ENCODE measurements at places on chromosomes 16 and 17.

DNA sequence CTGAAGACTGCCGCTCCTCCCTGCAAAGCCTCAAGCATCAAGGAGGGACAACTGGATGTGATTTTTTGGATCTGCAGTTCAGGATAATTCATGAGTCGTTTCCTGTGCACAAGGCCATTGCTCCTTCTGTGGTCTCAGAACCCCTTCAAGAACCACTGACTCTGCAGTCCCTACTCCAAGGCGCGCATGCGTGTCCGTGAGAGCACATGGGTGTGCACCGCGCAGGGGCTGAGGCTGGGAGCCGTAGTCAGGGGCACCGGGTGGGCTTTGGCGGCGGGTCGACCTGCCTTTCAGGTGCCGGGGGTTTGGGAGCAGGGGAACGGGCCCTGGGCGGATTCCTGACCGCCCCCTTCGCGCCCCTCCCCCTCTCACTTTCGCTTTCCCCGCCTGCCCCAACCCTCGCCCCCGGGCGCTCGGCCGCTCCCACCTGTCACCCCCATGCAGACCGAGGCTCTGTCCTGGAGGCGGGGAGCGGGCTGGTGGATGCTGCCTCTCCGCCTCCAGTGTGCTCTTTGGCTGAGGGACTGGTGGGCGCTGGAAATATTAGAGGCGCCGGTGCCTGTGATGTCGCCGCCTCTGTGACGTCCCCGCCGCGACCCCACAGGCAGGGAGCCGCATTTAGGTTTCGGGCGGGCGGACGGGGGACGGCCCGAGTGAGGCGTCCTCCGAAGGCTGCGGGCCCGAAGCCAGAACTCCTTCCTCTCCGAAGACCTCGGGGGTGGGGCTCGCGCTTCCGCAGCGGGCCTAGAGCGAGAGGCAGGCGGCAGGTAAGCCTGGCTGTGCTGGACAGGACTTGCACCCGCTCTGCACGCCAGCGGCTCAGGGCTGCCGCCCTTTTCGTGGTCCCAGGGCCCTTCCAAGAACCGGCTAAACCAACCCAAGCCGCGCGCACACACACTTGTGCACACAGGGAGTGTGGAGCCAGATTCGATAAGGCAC is at the start of gene SPATA32:
SPATA32 (minus strand) TSS at position 518 of the 939 bp plus-strand sequence; CDS start at position 440, 78 bp downstream.
- no peak for DNase-seq

- DNase-seq: no peak
Measured at GRCh38 chr16:8512941-8513624, 77.2 kb downstream of the TMEM114 start.

- DNase-seq: no peak
Measured at GRCh38 chr16:72501739-72502593, 330.0 kb upstream of the PMFBP1 start.

DNA sequence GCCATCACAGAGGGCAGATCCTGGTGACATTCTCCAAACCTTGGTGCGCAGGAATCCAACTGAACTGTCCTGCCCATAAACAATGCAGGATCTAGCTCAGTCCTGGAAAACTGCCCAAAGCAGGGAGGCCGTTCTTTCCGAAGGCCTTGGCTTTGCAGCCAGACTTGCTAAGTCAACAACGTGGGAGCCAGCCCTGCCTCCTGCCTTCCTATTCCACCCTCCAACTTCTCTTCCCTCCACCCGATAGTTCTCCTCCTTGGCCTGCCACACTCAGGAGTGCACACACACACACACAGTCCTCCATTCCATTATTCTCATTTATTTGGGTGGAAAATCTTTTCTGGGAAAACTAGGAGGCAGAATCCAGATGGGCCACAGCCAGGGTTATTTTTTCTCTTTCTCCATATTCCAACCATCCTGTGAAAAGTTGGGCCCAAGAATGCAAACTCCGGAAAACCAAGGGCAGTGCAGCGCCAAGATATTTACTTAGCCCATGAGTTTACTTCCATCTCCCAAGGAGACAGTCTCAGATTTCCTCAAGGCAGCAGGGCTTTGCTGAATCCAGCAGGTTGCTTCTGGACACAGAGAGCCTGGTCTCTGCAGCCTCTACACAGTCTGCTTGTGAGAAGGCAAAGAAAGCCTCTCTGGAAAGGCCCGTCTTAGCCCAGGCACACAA is 15.8 kb downstream of the COPRS start:
- no peak for DNase-seq

DNA sequence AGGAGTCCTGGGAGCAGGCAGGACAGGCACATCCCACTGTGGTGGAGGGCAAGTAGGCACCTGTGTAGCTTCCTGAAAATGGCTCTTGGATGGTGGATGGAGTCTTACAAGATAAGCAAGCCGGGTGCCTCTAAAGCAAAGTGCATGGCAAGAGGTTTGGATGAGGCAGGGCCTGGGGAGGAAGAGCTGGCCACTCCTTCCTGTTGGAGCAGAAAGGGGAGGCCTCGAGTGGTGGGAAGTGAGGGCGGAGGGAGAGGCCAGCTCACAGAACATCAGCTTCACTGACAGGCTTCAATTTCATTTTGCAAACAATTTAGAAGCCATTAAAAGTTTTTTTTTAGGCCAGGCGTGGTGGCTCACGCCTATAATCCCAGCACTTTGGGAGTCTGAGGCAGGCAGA is 31.0 kb downstream of the CD300A start:
- no peak for DNase-seq

- DNase-seq: no peak
Measured at GRCh38 chr17:3890082-3890877, 2.6 kb downstream of the CAMKK1 start.

- DNase-seq: no peak
Measured at GRCh38 chr17:7882068-7882467, 6.5 kb upstream of the CHD3 start.

GRCh38 chr17:7440113-7440833 is 961 bp downstream of the FGF11 start:
- no peak for DNase-seq

GRCh38 chr17:14329900-14330491 is 29.1 kb downstream of the HS3ST3B1 start:
- DNase-seq: no peak

- DNase-seq: no peak
Measured at GRCh38 chr16:7482596-7483290, 150.1 kb downstream of the RBFOX1 start.

DNA sequence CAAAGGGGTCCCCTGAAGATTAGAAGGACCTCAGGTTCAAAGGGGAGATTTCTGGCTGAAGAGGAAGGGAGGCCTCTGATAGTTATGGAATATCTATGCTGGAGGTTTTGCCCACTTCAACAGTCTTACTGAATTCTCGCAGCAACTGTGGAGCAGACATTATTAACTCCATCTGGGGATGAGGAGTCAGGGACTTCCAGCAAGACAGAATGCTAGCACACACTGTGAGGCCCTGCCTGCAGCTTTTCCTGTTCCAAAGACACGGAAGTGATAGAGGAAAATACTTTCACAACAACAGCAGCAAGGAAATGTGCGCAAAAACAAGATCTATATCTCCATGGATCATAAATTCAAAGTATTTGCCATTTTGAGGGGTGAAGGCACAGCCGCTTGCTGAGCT is 72.8 kb downstream of the RPH3AL start:
- DNase-seq: no peak

DNA sequence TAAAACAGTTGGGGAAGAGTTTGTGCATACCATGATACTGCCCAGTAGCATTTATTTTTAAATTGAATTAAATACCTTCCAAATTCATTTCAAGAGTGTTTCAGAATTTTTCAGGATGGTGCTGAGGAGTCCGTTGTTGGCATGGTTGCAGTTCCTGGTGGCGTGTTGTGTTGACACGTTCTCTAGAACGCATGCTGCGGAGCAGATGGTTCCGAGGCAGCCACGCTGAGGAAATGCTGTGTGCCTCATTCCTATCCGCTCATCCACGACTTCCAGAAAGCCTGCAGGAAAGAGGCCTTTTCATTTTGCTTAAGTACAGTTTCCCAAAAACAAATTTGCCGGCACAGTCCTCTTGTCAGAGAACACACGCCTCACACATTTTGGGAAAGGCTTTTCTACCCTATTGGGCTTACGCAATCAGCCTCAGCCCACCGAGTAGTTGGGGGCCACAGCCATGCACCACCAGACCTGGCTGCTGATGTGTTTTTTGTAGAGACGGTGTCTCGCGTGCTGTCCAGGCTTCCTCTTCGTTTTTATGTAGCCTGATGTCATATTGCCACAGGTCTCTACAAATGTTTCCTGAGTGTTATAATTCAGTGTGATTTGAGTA is 32.1 kb upstream of the IL17C start:
- DNase-seq: peak; percentile 32

- DNase-seq: no peak
Measured at GRCh38 chr16:3358871-3359270, 3.2 kb downstream of the OR2C1 start.

DNA sequence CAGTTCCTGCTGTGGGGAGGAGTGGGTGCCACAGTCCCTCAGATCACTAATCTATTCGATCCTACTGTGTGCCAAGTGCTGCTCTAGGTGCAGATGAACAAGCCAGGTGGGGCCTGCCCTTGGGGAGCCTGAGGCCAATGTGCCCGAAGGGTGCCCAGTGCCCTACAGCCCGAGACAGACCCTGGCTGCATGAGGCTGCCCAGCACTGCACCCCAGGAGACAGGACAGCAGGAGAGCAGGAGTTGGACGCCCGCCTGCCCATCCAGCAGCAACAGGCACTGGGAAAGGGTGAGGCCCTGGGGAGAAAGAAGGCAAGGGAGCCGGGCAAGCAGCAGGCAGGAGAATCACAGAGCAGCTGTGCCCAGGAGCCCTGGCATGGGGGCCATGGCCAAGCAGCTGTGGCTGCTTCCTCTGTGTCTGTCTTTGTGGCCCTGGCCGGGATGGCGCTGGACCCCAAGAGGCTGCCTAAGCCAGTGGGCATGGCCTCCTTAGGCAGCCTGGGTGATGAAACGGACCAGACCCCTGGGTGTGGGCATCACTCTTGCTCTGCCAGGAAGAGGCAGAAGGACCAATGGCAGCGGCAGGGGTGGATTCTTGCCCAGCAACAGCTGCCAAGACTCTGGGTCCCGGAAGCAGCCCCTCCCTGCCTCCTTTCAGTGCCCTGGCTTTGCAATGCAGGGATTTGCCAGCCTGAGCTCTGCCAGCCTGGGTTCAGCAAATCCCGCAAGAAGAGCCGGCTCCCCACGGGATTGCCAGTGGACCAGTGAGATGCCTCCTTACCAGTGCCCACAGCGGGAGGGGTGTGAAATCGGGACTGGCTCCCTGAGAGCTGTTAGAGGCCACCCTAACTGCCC is 179.6 kb upstream of the TNRC6C start:
- no peak for DNase-seq

GRCh38 chr17:34571428-34572130 is 7.8 kb upstream of the TMEM132E start:
- DNase-seq: no peak

GRCh38 chr16:50557046-50557445 is 8.8 kb downstream of the NKD1 start:
- DNase-seq: no peak

DNA sequence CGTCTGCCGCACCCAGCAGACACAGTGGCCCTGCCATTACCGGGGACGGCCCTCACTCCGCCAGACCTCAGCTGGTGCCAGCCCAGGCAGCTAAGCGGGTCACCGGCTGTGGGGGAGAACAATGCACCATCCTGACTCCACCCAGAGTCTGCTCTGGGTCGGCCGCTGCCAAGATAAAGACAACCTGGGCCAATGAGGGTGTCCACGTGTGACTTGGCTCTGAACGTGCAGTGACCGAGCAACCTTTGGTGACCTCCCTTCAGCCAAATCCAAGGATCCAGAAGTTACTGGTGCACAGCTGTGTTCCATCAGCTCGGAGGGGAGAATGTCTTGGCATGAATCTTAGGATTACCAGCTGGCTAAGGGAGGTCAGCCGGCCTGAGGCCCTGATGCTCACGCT is 155.9 kb downstream of the NTN1 start:
- DNase-seq: no peak

- DNase-seq: no peak
Measured at GRCh38 chr17:36851250-36851649, 86.0 kb upstream of the LHX1 start.

DNA sequence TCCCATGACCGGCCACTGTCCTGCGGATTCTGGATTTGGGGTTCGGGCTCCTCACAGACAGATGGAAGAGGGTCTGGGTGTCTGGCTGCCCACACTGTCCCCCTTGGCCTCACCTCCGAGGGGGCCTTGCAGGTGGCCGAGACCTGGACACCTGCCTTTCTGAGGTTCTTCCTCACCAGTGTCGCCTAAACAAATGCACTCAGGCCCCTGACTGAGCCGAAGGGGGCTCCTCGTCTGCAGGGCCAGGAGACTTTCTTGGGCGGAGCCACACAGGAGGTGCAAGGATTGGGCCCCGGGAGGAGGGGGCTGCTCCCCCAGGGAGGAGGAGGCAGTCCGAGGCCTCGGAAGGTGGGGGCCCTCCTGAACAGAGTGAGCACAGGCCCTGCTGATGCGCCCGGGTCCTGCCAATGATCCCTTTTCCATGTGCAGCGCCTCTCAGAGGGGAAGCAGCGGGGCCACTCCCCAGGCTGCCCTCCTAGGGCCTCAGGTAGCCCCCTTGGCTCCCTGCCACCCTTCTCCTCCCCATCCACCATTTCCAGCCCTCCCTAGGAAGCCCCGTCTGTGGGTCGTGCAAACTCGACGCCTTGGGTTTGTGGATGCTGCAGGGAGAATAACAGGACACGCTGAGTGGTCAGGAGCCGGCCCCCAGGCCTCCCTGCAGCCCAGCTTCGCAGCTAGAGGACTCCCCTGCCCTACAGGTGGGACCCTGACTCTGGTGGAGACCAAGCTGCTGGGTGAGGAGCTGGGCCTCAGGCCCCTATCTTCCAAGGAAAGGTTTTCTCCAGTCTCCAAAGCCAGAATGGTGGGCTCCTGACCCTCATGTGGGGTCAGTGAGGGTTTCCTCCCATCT is 63.4 kb upstream of the ZNF469 start:
- no peak for DNase-seq

- DNase-seq: no peak
Measured at GRCh38 chr17:40014375-40014980, 762 bp upstream of the CSF3 start.

- DNase-seq: no peak
Measured at GRCh38 chr17:44222112-44222869, 2.8 kb upstream of the UBTF start.

DNA sequence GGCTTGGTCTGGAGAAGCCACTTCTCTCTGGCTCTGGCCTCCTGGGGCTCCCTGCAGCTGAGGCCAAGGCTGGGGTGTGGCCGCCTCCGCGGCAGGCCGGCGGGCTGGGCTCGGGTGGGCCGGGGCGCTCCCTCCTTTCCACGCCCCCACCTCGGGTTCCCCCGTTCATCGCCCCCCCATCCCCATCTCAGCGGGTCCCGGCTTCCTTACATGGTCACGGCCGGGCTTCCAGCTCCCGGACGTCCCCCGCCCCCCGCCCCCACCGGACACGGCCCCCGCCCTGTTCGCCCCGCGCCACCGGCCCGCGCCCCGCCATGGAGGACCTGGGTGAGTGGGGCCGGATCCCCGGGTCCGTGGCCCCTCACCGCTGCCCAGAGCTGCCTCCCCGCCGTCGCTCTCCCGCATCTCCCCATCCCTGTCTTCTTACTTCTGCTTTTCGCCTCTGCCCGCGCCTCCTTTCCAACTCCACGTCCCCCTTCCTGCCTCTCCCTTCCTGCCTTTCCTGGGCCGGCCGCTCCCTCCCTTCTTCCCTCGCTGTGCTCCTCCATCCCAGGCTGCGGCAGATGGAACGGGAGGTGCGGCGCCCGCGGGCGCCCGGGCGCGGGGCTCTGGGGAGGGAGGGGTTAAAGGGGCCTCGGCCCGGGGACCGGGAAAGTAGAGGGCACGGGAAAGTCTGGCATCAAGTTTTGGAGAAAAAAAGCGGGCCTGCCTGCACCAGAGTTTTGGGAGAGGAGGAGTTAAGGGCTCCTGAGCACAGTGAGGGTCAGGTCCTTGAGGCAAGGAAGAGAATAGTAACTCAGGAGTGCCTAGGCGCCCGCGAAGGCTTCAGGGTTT is at the start of gene TGFB1I1:
TGFB1I1 (plus strand) TSS at position 278 of the 834 bp plus-strand sequence; CDS start at position 315, 37 bp downstream.
- no peak for DNase-seq

GRCh38 chr17:79937391-79938335 is 98.0 kb downstream of the TBC1D16 start:
- DNase-seq: no peak
